SJSA1 (cell line): ENCODE measurements at places on chromosomes 5 and 9. TPM values are rescaled to one million over a fixed set of nuclear protein-coding genes. Genes with fewer than 3 reads are reported as not detected.

DNA sequence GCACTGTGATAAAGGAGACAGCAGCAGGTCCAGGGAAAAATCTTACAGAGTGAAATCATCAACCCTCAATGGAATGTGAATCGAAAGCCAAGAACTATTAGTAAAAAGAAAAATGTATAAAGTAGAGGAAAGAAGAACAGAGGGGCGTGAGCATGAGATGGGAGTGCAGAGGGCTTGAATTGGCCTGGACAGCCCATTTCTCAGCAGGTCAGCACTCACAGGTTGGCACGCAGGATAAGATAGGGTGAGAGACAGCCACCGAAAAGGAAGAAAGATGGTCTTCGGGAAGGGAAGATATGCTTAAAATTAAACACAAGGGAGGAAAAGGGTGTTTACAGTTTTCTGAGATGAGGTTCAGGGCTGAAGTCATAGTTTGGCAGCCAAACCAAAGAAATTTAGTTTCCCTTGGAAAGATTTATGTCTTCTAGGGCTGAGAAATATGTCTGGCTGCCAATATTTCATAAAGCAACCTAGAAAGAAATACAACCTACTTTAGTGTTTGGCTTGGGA, 524.7 kb downstream of the SPATA31D1 start:
- no peak for DNase-seq
- H3K4me3 ChIP-seq: no peak overlapping the region
- H3K36me3 ChIP-seq: no peaks in the 10 kb centered on the region
- H3K27me3 ChIP-seq: no peaks in the 10 kb centered on the region
- H3K4me1 ChIP-seq: no peaks in the 10 kb centered on the region

GRCh38 chr5:159448-160172, 31.7 kb upstream of the LRRC14B start:
- H3K4me3 ChIP-seq: no peak overlapping the region
- peak overlapping the region; percentile 51 for H3K27ac ChIP-seq
- no peaks in the 10 kb centered on the region for H3K27me3 ChIP-seq
- peak; percentile 75 for DNase-seq
- H3K36me3 ChIP-seq: no peaks in the 10 kb centered on the region

GRCh38 chr9:109893241-109893640, 113.2 kb downstream of the PALM2AKAP2 start:
- no peak overlapping the region for H3K4me3 ChIP-seq
- no peaks in the 10 kb centered on the region for H3K27me3 ChIP-seq
- no peak overlapping the region for H3K27ac ChIP-seq
- H3K36me3 ChIP-seq: peaks cover 5% of the 10 kb centered on the region; the same call in 1 of the 2 replicates
- peaks cover 20% of the 10 kb centered on the region for H3K4me1 ChIP-seq

- no peaks in the 10 kb centered on the region for H3K36me3 ChIP-seq
- H3K4me3 ChIP-seq: no peak overlapping the region
- no peaks in the 10 kb centered on the region for H3K27me3 ChIP-seq
- peak overlapping the region; percentile 25 for H3K27ac ChIP-seq
These were observed 138.5 kb upstream of the S1PR3 start for GRCh38 chr9:88852794-88853193.

- no peak overlapping the region for H3K27ac ChIP-seq
- H3K4me3 ChIP-seq: no peak overlapping the region
- H3K36me3 ChIP-seq: no peaks in the 10 kb centered on the region
- no peaks in the 10 kb centered on the region for H3K27me3 ChIP-seq
These were observed 220.8 kb upstream of the SLC24A2 start for GRCh38 chr9:20009606-20010005.

The THBS4 gene
- 0.42 and 2.0 TPM in 2 replicates for total RNA-seq

DNA sequence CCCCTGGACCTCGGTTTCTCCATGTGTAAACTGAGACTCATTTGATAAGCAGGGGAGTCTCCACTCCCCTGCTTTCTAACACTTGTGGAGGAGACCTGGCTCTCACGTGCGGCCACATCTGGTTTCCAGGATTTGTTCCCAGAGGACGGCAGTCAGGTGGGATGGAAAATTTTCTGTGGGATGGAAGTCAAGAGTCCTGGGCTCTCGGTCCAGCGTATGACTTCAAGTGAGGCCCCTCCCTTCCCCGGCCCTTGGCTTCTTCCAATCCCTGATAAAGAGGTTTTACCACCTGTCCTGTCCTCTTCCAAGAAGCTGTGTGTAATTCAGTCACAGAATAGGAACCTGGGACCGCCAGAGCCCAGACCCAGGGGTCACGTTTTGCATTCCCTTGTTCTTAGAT, 35.0 kb downstream of the TMOD1 start:
- H3K36me3 ChIP-seq: no peaks in the 10 kb centered on the region
- H3K4me3 ChIP-seq: no peak overlapping the region
- H3K27me3 ChIP-seq: no peaks in the 10 kb centered on the region
- no peak for DNase-seq
- H3K27ac ChIP-seq: no peak overlapping the region
- H3K4me1 ChIP-seq: no peaks in the 10 kb centered on the region

GRCh38 chr5:1291611-1292080, 3.2 kb downstream of the TERT start:
- H3K27me3 ChIP-seq: peaks cover 39% of the 10 kb centered on the region
- no peak overlapping the region for H3K27ac ChIP-seq
- peaks cover 25% of the 10 kb centered on the region for H3K36me3 ChIP-seq
- H3K4me3 ChIP-seq: no peak overlapping the region
- no peak for DNase-seq
- H3K4me1 ChIP-seq: no peaks in the 10 kb centered on the region

DNA sequence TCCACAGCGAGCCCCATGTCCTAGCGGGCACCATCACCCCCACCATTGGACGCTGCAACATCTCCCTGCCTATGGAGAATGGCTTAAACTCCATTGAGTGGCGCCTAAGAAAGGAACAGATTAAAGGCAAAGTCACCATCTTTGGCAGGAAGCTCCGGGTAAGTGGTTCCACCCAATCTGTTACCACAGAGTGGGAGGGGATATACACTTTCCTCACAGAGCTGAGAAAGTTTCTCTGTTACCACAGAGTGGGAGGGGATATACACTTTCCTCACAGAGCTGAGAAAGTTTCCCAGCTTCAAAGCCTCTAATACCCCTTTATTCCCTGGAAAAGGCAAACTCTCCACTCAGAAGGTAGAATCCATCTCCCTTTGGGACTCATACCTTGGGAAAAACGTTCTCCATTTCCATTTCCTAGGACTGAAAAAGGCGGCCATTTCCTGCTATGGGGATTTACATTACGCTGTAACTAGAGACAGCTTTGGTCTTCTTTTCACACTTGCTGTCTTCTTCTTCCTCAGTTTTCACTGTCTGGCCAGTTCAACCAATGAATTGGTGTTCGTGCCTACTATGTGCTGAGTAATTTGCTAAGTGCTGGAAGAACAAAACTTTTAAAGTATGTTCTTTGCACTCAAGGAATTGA, 63.4 kb upstream of the WWC1 start:
- H3K36me3 ChIP-seq: peaks cover 42% of the 10 kb centered on the region
- no peak for DNase-seq
- no peak overlapping the region for H3K4me3 ChIP-seq
- no peak overlapping the region for H3K27ac ChIP-seq
- H3K27me3 ChIP-seq: no peaks in the 10 kb centered on the region
- no peaks in the 10 kb centered on the region for H3K4me1 ChIP-seq

DNA sequence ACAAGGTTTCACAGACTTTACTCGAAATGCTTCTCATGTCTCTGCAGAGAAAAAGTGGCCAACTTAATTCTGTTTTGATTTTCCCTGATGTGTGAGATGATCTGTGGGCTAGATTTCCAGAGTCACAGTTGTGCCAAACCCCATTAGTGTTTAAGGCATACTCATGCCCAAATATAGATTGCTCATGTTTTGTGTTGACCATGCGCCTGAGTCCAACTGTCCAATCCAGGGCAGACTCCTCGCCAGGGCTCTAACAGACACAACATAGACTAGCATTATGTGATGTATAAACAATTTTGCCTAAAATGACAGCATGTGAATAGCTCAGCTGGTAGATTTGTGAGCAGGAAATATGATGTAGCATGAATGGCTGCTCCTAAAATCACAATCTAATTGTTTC, 128.1 kb downstream of the PRDM6 start:
- H3K4me1 ChIP-seq: peaks cover 25% of the 10 kb centered on the region
- no peaks in the 10 kb centered on the region for H3K36me3 ChIP-seq
- H3K4me3 ChIP-seq: no peak overlapping the region
- no peaks in the 10 kb centered on the region for H3K27me3 ChIP-seq
- DNase-seq: no peak

GRCh38 chr9:111663301-111663823, 2.0 kb downstream of the GNG10 start:
- no peak overlapping the region for H3K4me3 ChIP-seq
- DNase-seq: no peak
- peaks cover 9% of the 10 kb centered on the region for H3K36me3 ChIP-seq
- H3K27ac ChIP-seq: no peak overlapping the region
- no peaks in the 10 kb centered on the region for H3K27me3 ChIP-seq

DNA sequence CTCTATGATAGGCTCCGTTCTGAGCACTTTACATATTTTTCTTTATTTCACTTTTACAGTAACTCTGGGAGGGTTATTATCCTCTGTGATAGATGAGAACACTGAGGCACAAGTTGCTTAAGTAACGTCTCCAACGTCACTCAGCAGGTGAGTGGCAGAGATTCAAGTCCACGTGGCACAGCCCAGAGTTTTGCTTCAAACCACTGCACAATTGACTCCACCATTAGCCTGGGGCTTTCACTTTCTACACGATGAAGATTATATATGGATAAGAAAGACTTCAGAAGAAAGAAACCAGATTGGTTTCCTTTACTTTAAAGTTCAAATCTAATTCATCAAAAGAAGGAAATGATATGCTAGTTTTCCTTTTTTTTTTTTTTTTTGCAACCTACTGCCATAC, 245.9 kb downstream of the SYK start:
- H3K4me1 ChIP-seq: peaks cover 30% of the 10 kb centered on the region
- no peaks in the 10 kb centered on the region for H3K27me3 ChIP-seq
- H3K27ac ChIP-seq: peak overlapping the region; percentile 46
- H3K36me3 ChIP-seq: no peaks in the 10 kb centered on the region
- no peak overlapping the region for H3K4me3 ChIP-seq
- DNase-seq: no peak

- H3K27me3 ChIP-seq: no peaks in the 10 kb centered on the region
- H3K4me1 ChIP-seq: peaks cover 30% of the 10 kb centered on the region
- no peak overlapping the region for H3K4me3 ChIP-seq
- peaks cover 15% of the 10 kb centered on the region for H3K36me3 ChIP-seq
These were observed 2.5 kb upstream of the ZNF367 start for GRCh38 chr9:96420468-96421219.

- no peaks in the 10 kb centered on the region for H3K36me3 ChIP-seq
- peak overlapping the region; percentile 64 for H3K27ac ChIP-seq
- H3K4me3 ChIP-seq: no peak overlapping the region
- DNase-seq: peak; percentile 82
These were observed 141.4 kb downstream of the NPR3 start for GRCh38 chr5:32852535-32852934.

DNA sequence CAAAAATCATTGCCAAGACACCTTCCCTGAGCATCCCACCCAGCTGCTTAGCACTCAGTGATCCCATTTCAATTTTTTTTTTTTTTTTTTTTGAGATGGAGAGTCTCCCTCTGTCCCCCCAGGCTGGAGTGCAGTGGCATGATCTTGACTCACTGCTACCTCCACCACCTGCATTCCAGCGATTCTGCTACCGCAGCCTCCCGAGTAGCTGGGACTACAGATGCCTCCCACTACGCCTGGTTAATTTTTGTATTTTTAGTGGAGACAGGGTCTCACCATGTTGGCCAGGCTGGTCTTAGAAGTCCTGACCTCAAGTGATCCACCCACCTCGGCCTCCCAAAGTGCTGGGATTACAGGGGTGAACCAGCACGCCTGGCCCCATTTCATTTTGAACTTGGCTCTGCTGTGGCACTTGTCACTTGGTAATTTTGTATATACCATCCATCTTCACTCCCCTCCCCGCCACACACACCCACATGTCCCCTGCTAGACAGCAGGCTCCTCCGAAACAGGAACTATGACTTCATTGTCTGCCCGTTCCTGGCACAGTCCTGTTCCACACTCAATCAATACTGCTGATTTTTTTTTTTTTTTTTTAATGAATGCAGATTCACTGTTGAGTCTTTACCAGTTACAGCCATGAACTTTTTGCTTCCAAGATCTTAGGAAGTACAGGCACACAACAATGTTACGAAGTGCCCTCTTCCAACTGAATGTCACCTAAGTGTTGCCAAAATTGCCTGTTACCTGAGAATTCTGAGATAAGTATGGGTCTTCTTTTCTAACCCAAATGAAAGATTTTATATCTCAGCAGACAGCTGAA, 17.3 kb upstream of the ZBTB34 start:
- no peaks in the 10 kb centered on the region for H3K27me3 ChIP-seq
- H3K4me1 ChIP-seq: peaks cover 10% of the 10 kb centered on the region
- H3K36me3 ChIP-seq: peaks cover 5% of the 10 kb centered on the region
- no peak overlapping the region for H3K4me3 ChIP-seq
